Amniotic stem cell (primary cell): ENCODE measurements at places on chromosomes 4 and X.

DNA sequence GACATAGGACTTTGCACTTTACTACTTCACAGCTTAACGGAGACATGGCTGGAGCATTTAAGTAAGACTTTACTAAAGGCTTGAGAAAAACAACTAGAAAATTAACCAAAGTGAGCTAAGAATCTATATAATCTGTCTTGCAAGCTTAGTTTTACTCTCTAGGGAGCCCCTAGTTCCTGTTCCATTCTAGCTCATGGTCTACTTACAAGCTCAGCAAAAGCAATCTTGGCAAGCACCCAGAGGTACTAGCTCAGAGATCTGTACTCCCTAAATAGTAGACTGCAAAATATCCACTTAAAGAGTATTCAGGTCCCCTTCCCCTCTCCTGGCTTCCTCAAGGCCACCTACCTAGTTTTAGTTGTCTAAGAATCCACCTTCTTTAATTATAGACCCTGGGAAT, 469.0 kb downstream of the IDS start:
- no peak for DNase-seq

- no peak for DNase-seq
Measured at GRCh38 chr4:73631565-73632226, 11.5 kb upstream of the RASSF6 start.

- DNase-seq, result no peak
Measured at GRCh38 chr4:76783836-76784235, 114.1 kb downstream of the SOWAHB start.

DNA sequence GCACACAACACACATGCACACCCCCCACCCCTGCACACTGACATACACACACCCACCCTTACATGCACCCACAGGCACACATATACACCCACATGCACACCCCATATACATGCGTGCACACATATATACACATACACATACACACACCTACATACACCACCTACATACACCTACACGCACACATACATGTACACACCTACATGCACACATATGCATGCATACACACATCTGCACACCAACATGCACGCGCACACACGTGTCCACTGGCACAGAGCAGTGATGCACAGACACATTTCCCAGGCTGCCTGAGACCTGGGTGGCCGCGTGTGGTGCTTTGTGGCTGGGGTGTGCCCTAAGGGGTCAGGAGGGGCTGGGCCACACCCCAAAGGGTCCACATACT, 31.7 kb downstream of the FGFRL1 start:
- no peak for DNase-seq

GRCh38 chrX:42535233-42535632, 242.7 kb downstream of the PPP1R2C start:
- DNase-seq, result no peak

GRCh38 chr4:52408471-52408870, 250.6 kb downstream of the USP46 start:
- no peak for DNase-seq

- no peak for DNase-seq
Measured at GRCh38 chrX:23803931-23804381, 21.0 kb downstream of the SAT1 start.

DNA sequence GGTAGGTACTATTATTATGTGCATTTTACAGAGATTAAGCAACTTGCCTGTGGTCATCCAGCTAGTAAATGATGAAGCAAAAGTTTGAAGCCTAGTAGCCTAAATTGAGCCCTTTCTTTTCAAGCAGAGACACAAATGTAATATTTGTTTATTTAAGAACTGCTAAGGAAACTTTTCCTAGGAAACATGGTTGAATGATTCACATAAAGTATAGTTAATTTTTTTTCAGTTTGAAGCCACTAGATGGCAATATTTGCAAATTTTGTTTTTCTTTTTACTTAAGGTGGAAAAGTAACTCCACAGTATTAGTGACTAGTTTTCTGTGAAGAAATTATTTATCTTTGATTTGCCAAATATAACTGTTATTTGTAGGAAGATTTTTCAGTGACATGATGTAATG, 52.8 kb upstream of the ANKRD17 start:
- DNase-seq, result no peak

DNA sequence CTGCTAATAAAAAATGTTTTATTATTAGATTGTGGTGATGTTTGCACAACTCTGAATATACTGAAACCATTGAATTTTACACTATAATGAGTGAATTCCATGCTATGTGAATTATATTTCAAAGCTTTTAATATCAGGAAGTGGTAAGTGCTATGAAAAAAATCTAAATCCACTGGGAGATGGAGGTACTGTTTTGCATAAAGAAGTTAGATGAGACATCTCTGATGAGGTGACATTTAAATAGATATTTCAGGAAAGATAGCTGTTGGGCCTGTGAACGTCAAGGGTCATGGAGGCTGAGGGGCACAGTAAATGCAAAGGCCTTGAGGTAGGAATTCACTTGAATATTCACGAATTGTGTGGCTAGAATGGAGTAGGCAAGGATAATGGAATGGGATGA, 12.3 kb downstream of the DCUN1D4 start:
- DNase-seq, result no peak

DNA sequence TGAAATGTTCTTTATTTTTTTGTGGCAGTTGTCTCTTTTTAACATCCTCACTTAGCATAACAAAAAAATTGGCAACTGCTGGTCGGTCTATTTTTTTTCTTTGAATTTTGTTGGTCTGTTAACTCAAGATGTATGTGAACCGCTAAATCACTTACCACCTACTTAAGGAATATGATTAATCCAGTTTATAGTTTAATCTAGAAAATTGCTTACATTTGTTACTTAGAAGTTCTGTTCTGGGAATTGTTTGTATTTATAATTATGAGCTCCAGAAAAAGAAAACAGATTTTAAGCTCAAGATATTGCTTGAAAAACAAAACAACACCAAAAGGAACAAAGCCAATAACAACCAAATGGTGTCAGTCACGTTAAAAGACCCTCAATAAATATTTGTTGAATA, 66.1 kb upstream of the KLHL13 start:
- no peak for DNase-seq

GRCh38 chrX:80792205-80792604, 17.5 kb downstream of the BRWD3 start:
- DNase-seq, result no peak

GRCh38 chr4:42995343-42995944, 102.9 kb downstream of the GRXCR1 start:
- DNase-seq, result no peak

DNA sequence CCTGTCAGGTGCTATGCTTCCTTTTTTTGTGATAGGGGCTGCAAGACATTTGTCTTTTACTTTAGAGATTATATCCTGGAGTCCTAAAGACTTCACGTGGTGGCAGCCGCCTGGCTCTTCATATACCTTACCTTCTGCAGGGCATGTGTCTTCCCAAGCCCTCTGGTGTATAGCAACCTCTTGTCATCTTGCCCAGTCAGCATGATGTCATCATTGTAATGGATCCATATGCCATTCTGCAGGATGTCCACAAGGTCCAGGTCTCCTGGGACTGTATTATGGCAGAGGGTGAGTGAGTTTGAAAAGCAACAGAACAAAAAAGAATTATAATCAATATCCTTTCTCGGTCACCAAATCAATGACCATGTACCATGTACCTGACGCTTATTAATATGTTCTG, 82.2 kb upstream of the SCOC start:
- no peak for DNase-seq
